ENCODE measurements at places on chromosomes 6 and 20.

DNA sequence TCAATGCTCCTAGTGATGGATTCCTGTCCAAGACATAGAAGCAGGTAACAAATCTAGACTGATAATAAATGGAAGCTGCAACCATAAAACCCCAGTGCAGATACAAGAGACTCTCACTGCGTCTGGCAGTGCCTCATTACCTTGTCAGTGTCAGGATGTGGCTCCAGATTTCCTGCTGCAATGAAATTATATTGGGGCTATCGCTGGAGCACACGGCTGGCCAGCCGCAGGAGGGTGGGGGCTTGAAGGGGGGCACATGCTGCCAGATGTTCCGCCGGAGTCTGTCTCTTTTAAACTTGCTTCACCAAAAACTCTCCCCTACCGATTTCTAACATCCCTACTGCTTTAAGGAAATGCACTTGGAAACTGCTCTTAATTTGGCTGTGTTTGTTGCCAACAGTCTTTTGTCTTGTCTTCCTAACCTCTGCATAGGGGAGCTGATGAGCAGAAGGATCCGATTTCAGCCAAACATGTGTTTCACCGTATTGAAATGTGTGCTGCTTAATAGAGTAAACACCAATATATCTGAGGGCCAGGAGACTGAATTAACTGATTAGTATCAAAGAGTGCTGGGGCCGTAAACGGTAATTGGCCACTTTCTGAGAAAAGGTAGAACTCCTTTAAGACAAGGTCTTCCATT is 102.2 kb upstream of the EXOC2 start:
- DNase-seq = no peak

- DNase-seq = no peak
Measured at GRCh38 chr20:23126281-23127061, 40.3 kb upstream of the CD93 start.

DNA sequence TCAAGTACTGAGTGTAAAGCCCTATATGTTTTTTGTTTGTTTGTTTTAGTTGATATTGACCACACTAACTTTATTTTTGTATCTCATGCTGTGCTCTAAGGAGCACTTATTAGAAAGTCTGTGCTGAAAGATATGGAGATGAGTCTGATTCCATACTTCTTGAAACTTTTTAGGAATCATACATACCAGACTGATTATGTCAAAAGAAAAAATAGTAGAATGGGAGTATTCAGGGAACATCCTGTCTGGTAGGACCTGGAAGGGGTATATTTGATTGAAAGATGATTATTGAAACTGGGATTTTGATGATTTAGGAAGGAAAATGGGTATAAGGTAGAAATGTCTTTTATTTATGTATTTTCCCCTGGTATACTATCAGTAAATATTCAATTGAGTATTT is 111.4 kb downstream of the QKI start:
- DNase-seq = no peak

DNA sequence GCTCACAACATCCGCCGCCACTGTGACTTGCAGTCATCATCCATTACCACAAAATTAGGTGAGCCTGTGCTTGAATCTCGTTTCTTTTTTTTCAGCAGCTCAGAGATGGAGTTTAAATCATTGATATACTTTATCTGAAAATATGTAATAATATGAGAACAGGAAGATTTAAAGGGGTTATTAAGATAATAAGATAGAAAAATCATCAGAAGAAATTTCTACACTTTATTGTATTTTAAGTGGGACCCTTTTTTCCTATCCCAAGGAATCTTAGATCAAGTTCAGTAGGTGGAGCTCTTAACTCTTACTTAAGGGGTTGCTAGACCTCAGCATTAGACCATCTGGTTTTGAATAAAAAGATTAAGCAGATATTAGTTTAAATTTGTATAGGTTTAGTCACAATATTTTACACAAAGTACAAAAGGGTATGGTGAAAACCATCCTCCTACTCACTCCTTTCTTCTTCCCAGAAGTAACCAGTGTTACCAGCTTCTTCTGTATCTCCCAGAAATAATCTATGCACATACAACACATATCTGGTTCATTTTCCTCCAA is 9.4 kb upstream of the NCOA7 start:
- no peak for DNase-seq

DNA sequence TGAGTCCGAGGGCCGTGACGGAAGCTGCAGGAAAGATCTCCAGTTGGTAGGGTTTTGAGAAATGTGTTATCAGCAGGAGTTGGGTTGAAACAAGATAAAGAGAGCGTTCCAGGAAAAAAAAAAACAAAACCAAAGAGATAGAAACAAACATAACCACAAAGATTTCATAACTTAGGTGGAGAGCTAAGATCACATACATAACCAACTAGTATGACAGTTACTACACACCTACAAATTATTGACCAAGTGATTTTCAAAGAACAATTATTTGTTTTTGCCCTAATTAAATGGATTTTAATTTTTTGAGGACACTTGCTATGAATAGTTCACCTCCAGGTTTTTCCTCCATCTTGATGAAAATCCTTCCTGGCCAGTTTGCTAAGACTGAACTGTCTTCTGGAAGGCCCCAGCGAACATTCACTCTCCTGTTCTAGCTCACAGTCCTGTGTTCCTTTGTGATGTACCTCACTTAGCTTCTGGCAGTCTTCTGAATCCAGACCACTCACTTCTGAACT is 69.4 kb downstream of the SNX9 start:
- no peak for DNase-seq

- no peak for DNase-seq
Measured at GRCh38 chr6:157531986-157532365, 151.0 kb downstream of the ZDHHC14 start.

DNA sequence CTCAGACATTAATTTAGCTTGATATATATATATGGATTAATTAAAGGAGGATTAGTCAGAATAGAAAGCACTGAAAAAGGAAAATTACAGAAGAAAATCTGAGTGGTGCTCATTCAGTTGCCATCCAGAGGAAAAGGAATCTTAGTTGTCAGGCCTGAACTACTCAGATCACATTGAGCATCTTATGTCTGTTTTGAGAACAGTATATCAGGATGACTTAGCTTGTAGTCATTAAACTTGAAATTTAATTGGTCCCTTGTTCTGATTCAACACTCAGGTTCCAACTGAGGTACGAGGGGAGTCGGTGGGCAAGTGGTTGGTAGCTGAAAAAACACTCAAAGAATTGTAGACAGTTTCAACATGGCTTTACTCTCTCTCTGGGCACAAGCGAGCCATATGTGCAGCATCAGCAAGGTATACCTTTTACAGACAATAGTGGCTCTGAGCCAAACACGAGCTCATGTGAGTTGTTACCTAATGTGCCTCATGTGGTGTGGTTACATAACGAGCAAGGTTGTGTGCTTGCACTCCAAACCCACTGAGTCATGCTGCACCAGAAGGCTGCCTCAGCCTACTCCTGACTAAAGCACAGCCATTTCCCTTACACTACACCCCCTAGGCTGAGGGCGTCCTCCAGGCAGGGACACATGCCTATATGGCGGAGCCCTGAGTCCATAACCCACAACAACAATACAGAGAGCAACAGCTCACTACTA is 73.0 kb upstream of the HMGN3 start:
- no peak for DNase-seq

DNA sequence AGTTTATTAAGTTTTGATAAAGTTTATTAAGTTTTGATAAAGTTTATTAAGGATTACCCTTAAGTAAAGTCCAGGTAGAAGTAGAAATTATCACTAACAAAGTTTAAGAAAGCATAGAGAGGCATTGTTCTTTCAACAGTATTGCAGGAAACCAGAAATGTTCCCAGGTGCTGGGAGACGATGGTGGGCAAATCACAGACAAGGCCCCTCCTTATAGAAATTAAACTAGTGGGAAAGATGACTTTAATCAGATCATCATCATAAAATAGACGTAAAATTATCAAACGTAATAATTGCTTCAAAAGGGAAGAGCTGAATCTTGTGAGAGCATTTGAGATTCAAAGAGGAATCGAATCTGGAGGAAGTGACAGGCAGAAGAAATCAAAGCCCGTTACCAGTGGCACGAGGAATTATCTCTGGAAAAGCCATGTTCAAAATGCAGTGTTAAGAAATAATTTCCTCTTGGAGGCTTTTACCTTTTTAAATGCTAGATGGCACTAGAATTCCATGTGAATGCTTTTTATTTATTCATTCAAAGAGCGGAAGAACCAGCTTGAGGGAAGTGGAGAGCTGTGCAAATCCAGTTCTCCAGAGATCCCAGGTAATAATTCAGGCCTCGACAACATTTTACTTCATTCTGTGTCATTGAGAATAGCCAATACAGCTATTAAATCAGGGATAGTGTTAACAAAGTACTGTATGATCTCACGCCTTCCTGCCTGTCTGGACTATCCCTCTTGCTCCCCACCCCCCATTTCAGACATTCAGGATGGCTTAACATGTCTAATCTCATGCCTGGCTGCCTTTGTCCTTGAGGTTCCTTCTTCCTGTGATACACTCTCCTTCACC is 1.0 kb upstream of the APMAP start:
- DNase-seq = no peak

- DNase-seq = no peak
Measured at GRCh38 chr6:145241039-145241438, 494.3 kb downstream of the EPM2A start.
